ENCODE measurements at places on chromosomes 7 and 10. TPM values are rescaled to one million over a fixed set of nuclear protein-coding genes. Genes with fewer than 3 reads are reported as not detected.
A peak's percentile ranks its signal among the peaks of the same experiment; 100 is the strongest.

The OPN1SW gene
- not detected for total RNA-seq

The OR2A12 gene
- total RNA-seq: not detected

The DYNC1I1 gene
- total RNA-seq: 0.41 TPM

The SLC13A1 gene
- total RNA-seq: 1.6 TPM

DNA sequence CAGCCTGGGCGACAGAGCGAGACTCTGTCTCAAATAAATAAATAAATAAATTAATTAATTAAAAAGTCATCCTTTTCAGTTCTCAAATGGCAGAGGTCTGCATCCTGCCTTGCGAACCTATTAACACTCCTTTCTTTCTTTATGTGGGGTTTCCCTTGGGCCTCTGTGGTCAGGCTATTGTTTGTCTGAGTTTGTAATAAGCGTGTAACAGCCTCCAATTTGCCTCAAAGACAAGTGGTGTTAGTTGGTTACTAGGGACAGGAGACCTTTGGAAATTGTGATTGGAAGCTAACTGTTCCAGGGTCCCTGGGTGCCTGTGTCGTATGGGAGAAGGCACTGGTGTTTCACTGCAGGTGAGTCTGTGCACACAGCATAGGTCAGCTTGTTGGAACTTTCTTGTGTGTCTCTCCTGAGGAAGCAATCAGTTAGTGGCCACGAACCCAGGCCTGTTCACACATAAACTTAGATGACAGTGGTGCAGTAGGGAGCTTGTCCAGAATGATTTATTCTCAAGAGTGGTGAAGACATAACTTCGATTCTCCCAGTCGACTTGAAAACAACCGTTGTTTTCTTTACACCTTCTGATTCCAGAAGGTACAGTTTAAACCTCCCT is 33.5 kb downstream of the TCF7L2 start:
- DNase-seq: no peak

DNA sequence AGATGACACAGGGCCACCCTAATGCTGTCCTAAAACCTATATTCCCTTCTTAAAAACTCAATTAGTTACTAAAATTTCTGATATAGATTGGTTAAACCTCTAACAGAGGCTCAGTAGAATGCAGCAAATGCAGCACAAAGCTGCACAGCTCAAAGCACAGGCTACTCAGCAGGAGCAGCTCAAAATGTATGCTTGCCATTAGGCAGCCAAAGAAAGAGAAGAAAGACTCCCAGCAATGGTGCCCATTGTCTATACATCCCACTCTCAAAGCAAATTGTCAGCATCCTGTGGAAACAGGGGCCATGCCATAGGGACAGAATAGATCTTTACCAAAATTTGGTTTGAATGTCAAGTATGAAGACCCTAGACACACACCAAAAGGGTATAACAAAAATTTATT is 73.5 kb downstream of the TFPI2 start:
- DNase-seq: no peak

GRCh38 chr10:78634389-78634815 is 434.4 kb upstream of the ZMIZ1 start:
- no peak for DNase-seq

GRCh38 chr10:11381023-11381422 is 230.4 kb downstream of the USP6NL start:
- no peak for DNase-seq

GRCh38 chr10:60384708-60385398 is 4.8 kb downstream of the ANK3 start:
- DNase-seq: no peak

DNA sequence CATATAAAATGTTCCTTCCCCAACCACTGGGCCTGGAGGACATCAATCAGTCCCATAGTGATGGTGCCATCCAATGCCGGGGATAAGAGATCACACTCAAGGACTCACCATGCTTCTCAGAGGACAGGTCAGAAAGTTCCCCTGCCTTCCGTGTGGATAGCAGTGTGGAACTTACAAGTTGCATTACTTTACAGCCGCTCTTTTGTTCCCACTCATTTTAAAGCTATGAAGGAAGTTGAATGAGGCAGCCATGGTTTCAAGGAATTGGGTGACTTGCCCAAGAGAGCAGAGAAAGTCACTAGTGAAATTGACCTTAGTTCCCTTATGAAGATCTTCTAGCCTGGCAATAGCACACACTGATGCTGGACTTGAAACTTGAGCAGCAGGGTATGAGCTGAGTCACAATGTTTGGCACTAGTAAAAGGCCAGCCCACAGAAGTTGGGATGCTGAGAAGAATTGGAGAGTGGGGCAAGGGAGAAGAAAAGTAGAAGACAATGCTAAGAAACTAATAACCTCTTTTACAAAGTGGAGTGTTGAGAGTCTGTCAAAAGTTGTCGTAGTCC is 78.7 kb downstream of the CXCL12 start:
- DNase-seq: no peak

DNA sequence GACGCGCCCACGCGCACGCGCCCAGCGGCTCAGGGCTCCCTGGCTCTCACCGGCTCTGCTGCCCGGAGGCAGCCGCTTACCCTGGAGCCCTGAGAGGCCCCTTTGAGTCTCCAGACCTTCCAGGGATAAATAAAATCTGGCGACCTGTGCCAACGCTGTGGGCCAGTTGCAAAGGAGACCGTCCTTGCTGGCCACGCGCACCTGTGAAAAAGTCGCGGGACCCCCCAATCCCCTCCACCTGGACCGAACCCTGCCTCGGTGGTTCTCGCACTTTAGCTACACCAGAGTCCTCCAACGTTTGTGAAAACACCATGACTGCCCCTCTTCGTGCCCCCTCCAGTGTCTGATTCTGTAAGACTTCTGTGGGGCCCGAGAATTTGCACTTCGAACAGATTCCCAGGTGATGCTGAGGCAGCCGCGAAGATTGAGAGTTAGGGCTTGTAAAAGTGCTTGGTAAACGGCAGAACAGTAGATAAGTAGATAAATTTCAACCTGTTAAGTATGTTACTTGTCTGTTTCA is 102.4 kb upstream of the SVIL start:
- DNase-seq: peak; percentile 62

GRCh38 chr10:34150103-34150502 is 665.0 kb downstream of the PARD3 start:
- DNase-seq: no peak

GRCh38 chr7:155211173-155211572 is 86.5 kb upstream of the INSIG1 start:
- DNase-seq: no peak

DNA sequence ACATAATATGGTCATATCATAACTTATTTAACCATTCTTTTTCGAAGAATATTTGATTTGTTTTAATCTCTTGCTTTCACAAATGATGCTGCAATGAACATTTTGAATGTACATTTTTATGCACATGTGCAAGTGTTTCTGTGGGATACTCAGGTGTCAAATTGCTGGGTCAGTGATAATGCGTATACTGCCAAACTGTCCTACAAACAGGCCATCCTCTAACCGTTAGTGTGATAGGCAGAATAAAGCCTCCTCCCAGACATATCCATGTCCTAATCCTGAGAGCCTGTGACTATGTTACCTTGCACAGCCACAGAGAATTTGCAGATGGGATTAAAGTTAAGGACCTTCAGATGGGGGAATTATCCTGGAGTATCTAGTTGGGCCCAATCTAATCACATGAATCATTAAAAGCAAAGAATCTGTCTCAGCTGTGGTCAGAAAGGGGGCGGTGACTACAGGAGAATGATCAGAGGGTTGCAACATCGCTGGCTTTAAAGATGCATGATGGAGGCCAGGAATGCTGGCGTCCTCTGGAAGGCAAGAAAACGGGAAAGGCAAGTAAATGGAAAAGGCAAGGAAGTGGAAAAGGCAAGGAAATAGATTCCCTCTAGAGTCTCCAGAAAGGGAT is 46.7 kb downstream of the FZD1 start:
- DNase-seq: no peak

GRCh38 chr7:155931396-155932085 is 119.3 kb upstream of the SHH start:
- DNase-seq: no peak

- no peak for DNase-seq
Observed at GRCh38 chr7:116438267-116438666, 61.3 kb upstream of the CAV2 start.

DNA sequence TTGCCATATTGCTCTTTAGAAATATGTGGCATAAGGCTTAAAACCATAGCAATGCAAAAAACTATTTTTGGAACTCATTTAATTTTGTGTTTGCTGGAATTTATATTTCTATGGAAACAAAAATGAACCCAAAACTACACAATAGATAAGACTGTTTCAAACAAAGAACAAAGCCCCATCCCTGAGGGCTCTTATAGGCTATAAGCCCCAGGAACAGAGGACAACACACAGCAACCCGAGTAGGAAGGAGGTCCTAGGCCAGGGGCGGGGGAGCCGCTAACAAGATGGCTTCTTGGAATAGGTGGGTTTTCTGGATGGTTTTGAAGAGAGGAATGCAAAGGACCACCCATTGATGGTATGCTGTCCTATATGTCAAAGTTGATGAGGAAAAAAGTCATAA is 8.6 kb downstream of the COL28A1 start:
- DNase-seq: no peak

DNA sequence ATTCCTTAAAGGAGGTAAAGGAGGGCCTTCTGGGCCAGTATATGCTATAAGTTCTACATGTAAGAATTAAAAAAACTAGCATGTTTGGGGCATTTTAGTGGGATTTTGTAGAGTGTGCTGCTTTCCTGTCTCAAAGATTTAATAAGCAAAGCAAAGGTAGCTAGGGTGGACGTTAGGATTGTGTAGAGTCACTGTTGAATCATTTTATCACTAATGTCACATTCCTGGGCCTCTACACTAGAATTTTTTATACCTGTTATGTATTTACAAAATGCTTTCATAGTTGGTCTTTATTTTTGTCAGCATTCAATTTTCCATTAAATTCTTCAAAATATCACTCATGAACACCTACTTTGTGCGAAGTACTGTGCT is 139.4 kb upstream of the PHYHIPL start:
- no peak for DNase-seq

DNA sequence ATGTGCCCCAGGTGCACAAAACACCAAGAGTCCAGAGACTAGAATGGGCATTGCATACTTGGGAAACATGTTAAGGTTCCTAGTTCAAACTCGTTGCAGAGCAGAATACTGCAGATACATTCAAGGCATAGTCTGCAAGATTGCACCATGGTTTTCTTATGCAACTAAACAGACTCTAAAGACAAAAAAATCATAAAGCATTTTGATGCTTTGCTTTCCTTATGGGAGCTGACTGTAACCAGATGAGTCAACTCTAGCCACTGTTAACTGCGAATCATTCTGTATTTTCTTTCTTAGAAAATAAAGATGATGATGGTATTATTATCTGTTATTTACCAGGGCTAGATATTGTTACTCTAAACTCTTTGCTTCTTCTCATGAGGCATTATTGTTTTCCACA is 19.7 kb downstream of the TRUB1 start:
- no peak for DNase-seq
